Left ventricle myocardium inferior (tissue), 1 donor: ENCODE measurements at places on chromosomes 7 and 10.

DNA sequence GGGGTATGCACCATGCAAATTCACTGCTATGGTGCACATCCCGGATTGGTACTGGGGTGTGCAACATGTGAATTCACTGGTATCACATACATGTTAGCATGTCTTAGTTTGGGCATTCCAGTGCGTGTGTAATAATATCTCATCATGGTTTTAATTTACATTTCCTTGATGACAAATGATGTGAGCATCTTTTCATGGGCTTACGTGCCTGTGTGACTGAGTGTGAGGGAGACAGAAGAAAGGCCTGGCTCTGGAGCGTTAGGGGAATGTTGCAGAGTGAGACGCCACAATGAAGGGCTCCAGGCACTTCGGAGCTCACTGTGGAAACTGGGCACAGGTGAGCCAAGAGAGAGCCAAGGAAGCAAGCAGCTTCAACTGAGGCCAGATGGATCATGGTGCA is 162.6 kb downstream of the UBE2H start:
- DNase-seq: no peak

DNA sequence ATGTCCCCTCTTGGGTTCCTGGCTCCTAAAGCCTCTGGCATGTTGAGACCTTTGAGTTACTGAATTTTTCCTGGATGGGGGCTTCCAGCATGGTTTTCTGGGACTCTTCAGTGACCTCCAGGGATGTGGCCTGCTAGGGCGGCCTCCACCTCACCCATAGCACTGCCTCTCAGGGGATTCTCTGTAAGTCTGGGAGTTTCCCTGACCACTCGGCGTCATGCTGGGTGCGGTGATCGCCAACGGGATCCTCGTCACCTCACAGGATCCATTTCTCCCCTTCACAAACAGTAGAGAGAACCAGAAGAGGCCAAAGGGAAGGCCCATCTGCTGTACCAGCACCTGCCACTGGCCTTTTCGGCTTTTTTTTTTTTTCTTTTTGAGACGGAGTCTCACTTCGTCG is 84.3 kb downstream of the NPTX2 start:
- no peak for DNase-seq

DNA sequence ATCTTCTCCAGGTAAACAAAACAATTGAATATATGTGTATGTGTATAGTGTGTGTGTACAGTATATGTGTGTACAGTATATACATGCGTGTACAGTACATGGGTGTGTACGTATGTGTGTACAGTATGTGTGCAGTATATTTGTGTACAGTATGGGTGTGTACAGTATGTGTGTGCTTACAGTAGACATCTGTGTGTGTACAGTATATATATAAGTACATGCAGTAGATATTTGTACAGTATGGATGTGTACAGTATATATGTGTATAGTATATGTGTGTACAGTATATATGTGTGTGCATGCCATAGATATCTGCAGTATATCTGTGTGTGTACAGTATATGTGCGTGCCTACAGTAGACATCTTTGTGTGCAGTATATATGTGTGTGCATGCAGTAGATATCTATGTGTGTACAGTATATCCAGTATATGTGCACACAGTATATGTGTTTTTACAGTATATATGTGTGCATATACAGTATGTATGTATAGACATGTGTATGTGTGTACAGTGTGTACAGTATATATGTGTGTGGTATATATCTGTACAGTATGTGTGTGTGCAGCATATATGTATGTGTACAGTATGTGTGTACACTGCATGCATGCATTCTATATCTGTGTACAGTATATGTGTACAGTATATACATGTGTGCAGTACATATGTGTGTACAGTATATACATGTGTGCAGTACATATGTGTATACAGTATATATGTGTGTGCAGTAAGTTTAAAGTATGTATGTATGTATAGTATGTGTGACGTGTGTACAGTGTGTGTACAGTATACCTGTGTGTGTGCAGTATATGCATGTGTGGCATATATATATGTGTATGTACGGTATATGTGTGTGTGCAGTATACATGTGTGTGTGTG is 37.3 kb upstream of the SLC39A12 start:
- DNase-seq: no peak

DNA sequence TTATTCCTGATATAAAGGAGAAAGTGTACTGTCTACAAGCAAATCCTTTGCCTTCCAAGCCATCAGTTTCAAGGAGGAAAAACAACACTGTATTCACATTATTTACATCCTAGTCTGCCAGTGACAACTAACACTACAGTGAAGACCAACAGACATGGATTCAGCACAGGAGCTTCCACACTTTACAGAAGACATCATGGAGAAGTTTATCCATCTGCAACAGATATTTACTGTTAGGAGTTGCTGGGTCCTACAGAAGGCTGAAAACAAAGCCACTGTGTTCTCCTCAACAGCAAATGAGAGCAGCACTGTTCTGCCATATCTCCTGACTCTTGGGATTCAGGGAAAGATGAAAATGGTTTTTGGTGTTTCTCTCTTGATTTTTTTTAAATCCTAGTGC is 31.9 kb downstream of the NAPEPLD start:
- DNase-seq: no peak

- DNase-seq: no peak
Measured at GRCh38 chr10:9848981-9849380, 1168.7 kb upstream of the CELF2 start.

- no peak for DNase-seq
Measured at GRCh38 chr10:77944519-77944918, 18.0 kb upstream of the DLG5 start.
